ENCODE measurements at places on chromosomes 12 and 14.

- no peak for DNase-seq
These were observed 14.0 kb downstream of the BRF1 start for GRCh38 chr14:105286759-105287144.

- no peak for DNase-seq
These were observed 227.5 kb downstream of the GLT1D1 start for GRCh38 chr12:129080821-129081220.

DNA sequence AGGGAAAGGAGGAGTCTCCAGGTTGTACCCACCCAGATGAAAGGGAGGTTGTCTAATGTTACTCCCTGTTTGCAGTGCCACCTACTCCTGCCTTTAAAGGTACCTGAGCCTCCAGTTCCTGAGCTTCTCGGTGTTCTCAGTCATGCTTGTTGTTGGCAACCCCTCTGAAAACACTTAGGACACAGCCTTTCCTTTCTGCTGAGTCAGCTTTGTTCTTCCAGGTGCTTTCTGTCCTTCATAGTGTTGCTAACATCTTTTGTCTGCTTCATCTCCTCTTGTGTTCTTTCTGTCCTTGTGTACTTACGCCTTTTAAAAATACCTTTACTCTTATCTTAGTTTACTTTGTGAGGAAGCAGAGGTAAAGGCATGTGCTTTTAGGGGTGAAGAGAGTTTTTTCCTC, 97.0 kb upstream of the NEDD1 start:
- no peak for DNase-seq

DNA sequence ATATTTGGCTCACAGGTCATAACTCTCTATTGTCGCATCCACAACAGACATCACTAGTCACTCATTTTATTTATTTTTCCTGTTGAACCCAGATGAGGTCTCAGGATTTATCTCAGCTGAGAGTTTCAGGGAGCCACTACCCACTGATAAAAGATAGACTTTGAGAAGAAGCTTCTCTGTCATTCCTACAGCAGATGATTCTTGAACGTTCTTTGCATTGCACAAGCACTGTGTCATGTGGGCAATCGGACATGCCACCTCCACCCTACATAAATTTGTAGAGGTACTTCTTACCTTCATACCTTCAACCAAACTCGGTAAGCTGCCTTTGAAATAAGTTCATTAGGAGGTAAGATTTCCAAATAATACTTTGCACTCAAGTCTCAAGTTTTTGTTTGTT, 627.9 kb upstream of the TBX3 start:
- no peak for DNase-seq

- DNase-seq: no peak
These were observed 236.9 kb downstream of the PAWR start for GRCh38 chr12:79453820-79454219.

- peak; percentile 26 for DNase-seq
These were observed 32.6 kb upstream of the HIF1A start for GRCh38 chr14:61662437-61663311.

DNA sequence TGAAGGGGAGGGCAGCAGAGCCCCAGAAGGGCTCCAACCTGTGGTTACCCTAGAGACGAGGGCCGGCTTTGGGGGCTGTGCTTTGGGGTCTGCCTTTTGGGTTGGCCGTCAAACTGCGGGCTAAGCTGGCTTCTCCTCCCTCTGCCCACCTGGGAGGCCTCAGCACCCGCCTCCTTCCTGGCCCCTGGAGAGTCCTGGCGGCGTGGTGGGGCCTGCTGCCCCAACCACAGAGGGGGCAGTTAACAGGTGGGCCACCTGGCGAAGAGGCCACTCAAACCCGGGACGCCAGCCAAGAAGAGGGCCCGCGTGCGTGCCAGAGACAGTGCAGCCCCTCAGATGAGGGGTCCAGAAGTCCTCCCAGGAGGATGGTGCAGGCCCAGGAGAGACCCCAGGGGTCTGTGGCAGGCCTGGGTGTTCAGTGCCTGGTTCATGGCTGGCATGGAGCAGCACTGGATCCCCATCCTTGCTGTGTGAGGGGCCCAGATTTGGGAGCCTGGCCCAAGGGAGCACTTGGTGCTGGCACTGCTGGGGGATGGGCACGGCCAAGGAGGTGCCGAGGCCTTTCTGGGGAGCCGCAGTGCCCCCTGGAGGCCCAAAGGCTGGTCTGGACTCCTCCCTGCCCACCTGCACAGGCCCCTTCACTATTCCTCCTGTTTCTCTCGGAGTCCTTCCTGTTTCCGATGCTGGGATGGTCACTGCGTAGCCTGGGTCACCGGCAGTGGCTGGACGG, 48.8 kb downstream of the LRCOL1 start:
- no peak for DNase-seq

DNA sequence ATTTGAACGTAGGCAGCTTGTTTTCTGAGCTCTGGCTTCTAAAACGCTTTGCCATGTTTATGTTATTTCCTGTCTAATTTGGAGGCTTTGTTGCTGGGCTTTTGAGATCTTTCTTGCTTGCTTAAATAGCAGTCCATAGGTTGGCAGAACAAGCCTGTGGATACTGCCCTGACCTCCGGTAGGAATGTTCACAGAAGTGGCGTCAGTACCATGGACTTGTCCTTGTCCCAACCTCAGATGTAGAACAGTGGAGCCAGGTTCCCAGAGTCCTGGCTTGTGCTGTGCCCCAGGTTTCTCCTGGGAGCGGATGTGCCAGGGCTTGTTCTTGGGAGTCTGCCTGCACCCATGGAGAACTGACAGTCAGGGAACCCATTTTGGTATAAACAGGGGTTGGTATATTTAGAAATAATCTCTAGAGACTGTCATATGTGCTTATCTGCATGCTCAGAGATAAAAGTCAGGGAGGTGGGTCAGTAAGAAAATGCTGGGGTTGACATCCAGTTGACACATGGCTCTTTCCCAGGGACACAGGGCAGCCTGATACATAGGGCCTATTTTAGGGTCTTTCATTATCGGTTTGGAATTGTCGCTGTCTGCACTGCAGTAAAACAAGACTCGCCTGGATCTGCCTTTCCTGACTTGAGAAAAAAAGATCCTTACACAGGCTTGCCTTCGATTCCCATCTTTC, 22.9 kb downstream of the CACNA1C start:
- DNase-seq: no peak

DNA sequence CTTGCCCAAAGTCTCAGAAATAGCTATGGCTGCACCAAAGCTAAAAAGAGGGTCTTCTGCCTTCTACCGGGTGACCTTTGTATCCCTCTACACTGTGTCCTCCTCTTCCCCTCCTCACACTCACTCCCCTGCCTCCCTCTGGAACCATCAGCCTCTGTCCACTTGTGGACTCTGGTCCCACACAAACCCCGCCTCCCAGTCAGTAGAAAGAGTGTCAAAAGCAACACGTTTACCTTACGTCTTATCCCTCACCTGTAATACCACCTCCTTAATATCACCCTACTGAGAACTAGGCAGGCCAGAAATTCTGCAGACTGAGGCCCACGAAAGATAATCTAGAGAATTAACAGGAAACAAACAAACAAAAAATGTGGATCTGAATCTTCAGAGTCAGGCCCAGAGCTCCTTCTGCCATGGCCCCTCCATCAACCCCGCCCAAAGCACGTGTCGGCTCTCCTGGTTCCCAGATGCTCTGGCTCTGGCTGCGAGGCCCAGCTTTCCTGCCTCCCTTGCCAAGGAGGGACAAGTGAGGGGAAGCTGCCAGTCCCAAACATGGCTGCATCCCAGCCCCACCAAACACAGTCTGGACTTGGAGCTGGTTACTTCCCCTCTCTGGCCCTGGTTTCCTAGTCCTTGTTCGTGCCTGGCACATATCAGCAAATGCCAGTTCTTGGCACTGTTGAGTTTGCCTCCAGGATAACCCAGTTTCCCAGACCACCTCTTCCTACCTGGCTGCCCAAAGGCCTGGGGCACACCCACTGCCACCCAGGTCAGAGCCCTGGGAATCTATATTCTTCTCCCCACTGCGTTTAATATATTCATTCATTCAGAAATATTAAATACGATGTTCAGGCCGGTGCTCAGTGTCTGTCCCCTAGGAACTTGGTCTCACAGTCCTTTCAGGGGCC, 2.7 kb downstream of the ACTN1 start:
- DNase-seq: no peak

GRCh38 chr12:100610666-100611430, 37.4 kb downstream of the GAS2L3 start:
- DNase-seq: no peak

GRCh38 chr14:78319887-78320635, 149.9 kb downstream of the NRXN3 start:
- DNase-seq: no peak

DNA sequence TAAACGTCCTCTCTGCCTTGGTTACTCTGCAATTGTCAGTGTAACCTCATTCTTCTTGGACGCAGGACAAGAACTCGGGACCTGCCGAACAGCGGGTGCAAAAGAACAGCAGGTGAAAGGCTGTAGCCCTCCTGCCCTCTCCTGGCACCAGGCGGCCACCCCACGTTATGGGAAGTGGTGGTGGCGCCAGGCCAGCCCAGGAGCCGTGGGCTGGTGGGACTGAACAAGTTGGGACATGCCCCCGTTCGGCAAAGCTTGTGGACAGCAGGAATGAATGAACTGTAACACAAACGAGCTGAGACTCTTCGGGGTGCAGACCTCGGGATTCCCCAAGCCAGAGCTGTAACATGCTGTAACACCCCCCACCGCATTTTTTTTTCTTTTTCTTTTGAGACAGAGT, 6.6 kb upstream of the M6PR start:
- no peak for DNase-seq

- no peak for DNase-seq
These were observed 32.6 kb downstream of the ETNK1 start for GRCh38 chr12:22657538-22657937.

GRCh38 chr12:124720004-124720680, 143.5 kb downstream of the SCARB1 start:
- DNase-seq: no peak

DNA sequence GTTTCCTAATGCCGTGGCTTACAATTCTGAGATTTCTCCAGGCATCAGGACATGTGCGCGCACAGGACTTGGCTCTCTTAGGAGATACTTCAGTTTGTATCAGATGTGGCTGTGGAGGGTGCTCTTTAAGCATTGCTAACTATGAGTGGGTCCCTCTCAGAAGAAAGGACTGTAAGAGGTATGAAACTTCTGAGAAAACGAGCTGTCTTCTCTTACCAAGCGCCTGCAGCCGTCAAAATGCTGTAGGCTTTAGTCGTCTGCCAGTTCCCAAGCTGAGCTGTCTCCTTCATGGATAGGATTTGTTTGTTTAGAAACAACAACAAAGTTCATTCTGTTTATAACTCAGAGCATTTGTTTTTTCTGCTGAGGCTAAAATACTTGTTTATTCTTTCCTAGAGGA, 16.1 kb upstream of the MANSC4 start:
- DNase-seq: no peak

- no peak for DNase-seq
These were observed 3.4 kb upstream of the RNASE7 start for GRCh38 chr14:21038441-21039422.

DNA sequence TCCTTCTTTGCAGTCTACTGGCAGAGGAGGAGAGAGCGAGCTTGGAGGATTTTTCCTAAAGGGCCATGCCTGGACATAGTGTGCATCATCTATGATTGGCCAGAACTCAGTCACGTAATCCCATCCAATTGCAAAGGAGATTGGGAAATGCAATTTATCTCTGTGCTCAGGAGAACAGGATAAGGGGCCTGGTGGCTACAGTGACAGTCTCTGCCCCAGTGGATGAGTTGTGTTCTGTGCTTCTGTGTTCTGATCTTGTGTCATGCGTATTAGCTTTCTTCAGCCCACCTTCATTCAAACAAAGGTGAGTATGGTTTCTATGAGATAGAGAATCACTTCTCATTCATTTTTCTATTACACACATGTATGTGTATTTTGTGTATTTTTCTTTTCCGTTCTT, 144.3 kb downstream of the NRXN3 start:
- no peak for DNase-seq

- DNase-seq: no peak
These were observed 292.9 kb downstream of the RAD51B start for GRCh38 chr14:68112442-68112841.

DNA sequence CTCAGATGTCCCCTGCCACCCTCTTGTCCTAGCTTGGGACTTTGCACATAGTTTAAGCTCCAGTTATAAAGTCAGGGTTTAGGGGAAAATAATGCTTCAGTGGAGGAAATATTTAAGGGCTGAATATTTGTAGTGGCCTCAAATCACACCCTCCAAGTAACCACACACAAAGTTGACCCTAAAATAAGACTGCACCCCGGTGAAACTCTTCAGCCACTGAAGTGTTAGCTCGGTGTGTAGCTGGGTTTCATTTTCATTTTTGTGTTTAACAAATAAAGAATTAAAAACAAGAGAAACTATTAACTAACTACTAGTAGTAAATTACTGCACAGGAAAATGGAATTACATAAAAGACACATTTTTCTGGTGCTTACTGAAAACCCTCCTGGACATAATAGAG, 14.8 kb upstream of the BCL11B start:
- no peak for DNase-seq

DNA sequence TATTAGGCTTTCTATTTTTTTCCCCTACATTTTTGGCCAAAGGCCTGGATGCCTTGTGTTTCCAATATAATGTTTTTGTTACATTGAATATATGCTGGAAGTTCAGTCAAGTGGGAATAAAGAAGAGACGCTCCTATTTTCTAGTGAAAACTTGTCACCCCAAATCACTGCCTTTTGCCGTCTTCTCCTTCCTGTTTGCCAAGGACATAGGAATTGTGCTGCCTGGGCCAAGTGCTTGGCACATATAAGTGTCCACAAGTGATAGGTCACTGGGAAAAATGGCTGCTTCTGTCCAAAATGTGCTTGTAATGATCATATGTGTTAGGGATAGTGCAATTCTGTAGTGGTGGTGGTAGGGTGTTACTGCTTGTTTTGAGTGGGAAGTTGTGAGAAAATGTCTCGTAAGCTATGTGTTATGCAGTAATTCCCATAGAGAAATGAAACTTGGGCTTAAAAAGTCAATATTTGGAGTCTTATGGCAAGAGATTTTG, 11.6 kb upstream of the KCNJ8 start:
- no peak for DNase-seq

DNA sequence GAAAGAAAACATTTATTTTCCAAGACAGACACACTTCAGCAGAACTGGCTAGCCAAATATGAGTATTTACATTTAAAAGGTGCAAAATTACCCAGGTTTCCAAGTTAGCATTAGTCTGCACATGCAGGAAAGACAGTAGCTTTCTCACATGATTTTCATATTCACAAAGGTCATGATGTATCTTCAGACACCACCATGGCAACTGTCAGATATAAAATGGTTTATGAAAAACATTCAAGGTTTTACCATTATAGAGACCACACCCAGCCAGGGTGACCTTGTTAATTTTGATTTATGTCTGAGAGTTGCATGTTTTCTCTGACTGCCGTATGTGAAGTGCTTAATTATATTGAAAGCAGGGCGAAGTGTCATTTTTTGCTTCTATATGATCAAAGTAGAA, 91.2 kb downstream of the GXYLT1 start:
- no peak for DNase-seq

- peak; percentile 62 for DNase-seq
These were observed 40.3 kb downstream of the MAP1LC3B2 start for GRCh38 chr12:116599285-116600136.

DNA sequence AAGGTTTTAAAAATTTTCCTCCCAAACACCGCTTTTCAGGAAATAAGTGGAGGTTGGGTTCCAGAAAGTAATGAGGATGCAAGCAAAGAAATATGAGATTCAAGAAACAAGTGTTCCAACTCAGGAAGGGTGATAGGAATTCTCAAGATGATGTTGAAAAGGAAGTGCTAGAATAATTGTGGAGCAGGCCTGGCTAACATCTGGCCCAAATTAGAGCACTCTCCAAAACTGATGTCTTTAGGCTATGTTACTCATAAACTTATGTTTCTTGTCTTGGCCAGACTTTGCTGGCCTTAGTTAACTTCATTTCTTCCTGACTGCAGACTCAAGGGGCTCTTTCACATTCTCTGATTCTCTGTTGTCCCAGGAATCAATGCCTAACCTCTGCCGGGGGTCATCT, 116.3 kb downstream of the TMTC3 start:
- DNase-seq: no peak

Data from activated B cell treated with CpG ODN at 0.5 μM for 24 hours (primary cell).